NCI-H774 (cell line): ENCODE measurements at places on chromosomes 2 and 18.

GRCh38 chr2:74778381-74779264 lies 55.3 kb upstream of the HK2 start:
- DNase-seq: peak; percentile 80

- no peak for DNase-seq
Observed at GRCh38 chr2:221286406-221286805, 285.7 kb downstream of the EPHA4 start.

DNA sequence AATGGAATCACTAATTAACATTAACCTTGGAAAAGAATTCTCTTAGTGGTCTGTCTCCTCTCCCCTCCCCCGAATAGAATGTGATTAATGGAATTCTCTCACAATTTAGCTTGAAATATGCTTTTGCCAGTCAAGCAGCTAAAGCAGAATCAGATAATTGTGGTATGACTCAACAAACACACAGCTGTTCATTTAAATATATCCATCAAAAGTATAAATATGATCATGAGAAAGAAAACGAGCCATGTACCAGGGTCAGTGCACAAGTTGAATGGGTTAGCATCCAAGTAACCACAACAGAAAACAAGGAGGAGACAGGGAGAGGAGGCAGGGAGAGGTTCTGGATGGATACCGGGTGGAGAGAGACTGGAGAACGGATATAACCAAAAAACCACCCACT lies 66.9 kb downstream of the ACVR1 start:
- no peak for DNase-seq

GRCh38 chr2:147469471-147469870 lies 375.4 kb upstream of the ACVR2A start:
- no peak for DNase-seq

DNA sequence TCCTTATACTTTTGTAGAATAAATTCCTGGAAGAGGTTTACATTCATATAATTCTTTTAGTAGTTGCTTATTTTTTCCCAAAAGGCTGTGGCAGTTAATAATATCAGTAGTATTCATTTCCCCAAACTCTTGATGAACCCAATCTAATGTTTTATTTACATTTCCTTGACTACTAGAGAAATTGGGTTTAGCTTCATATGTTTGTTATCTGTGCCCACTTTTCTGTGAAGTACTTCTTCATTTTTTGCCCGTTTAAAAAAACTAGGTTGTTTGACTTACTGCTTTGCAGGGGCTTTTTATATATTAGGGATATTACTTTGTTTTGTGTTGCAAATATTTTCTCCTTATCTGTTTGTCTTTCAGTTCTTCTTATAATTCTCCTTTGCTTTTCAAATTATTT lies 17.2 kb downstream of the RALB start:
- DNase-seq: no peak

- no peak for DNase-seq
Observed at GRCh38 chr2:60819155-60819862, 62.1 kb upstream of the REL start.
